Bladder microvascular endothelial cell (primary cell): ENCODE measurements at places on chromosomes 1 and 21. TPM values are rescaled to one million over a fixed set of nuclear protein-coding genes. Genes with fewer than 3 reads are reported as not detected.

ITLN2 gene
- total RNA-seq = not detected in 2 replicates

CFAP45 gene
- 0.13 and 0.16 TPM in 2 replicates for total RNA-seq

KCNJ15 gene
- total RNA-seq = 1.1 and 1.4 TPM in 2 replicates

DUSP10 gene
- 3.8 and 4.2 TPM in 2 replicates for total RNA-seq

ADAM30 gene
- total RNA-seq = not detected in 2 replicates

EIF3I gene
- total RNA-seq = 260 and 269 TPM in 2 replicates

DONSON gene
- total RNA-seq = 16.4 and 17.5 TPM in 2 replicates
